ENCODE measurements at places on chromosomes 11 and 22. TPM values are rescaled to one million over a fixed set of nuclear protein-coding genes. Genes with fewer than 3 reads are reported as not detected.

The KIAA1671 gene
- total RNA-seq: 8.2 TPM

The SRSF8 gene
- total RNA-seq: 24.3 TPM

- no peaks in the 10 kb centered on the region for H3K27me3 ChIP-seq
- DNase-seq: peak; percentile 27
- H3K36me3 ChIP-seq: no peaks in the 10 kb centered on the region
- H3K27ac ChIP-seq: no peak overlapping the region
Measured at GRCh38 chr11:62054484-62055121, 69.2 kb upstream of the INCENP start.

DNA sequence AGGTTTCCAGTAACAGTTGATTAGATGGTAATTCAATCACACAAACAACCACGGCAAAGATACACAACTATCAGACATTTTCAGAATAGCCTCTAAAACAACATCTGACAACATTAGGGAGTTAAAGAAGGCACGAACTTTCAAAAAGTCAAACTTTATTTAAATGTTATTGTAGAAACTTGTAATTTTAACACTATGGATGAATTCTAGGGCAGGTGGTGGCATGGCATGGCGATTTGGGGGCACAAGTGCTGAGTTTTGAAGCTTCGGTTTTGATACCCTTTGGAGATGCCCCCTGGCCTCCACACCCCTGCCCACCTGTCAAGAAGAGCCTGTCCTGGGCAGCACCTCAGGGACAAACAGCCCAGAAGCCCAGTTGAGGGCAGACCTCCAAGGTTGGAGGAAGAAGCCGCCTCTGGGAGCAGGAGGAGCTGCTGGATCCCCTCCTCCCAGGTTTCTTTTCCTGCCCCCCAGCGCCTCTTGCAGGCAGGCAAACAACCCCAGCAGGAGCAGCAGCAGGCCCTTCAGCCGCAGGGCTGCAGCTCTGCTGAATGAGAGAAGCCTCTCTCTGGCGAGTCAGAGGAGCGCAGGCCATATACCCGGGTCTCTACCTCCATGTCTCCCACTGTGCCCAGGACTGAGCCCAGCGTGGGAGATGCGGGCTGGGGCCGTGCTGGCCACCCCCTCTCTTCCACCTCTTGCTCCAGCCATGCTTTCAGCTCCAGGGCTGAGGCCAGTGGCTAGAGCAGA lies 102.1 kb upstream of the IGLL5 start:
- no peaks in the 10 kb centered on the region for H3K36me3 ChIP-seq
- no peak for DNase-seq
- no peak overlapping the region for H3K27ac ChIP-seq

DNA sequence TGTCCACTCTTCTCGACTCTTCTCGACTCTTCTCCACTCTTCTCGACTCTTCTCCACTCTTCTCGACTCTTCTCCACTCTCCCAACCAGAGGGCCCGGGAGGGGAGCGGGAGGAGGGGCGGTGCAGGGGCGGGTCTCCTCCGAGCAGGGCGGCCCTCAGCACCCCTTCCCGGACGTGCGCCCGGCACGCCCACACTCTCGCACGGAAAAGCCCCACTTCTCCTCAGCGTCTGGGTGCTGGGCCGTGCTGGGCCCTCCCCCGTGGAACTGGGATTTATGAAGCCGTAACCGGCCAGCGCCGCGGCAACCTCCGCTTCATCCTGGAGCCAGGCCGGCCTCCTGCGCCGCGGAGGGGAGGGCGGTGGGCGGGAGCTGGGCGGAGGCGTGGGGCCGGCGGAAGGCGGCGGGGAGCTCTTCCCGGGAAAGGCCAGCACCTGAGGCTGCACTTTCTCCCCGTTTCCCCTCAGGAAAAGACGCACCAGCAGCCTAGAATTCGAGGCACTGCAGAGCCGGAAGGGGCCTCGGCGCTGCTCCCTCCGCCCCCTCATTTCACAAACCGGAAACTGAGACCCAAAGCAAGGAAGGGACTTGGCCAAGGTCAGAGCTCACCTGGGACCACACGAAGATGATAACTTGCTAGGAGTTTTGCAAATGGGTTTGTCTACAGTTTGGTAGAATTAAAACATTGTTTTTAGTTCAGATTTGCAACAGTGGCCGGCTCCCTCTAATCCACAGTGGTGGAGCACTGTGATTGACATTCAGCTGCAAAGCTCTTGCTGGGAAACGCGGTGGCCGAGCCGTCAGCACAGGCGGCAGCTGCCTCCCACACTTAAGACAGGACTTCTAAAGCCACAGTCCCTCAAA lies 31.6 kb upstream of the JAM3 start:
- peak overlapping the region; percentile 99 for H3K27ac ChIP-seq
- peak; percentile 90 for DNase-seq
- H3K27me3 ChIP-seq: no peaks in the 10 kb centered on the region
- H3K4me1 ChIP-seq: peaks cover 18% of the 10 kb centered on the region

DNA sequence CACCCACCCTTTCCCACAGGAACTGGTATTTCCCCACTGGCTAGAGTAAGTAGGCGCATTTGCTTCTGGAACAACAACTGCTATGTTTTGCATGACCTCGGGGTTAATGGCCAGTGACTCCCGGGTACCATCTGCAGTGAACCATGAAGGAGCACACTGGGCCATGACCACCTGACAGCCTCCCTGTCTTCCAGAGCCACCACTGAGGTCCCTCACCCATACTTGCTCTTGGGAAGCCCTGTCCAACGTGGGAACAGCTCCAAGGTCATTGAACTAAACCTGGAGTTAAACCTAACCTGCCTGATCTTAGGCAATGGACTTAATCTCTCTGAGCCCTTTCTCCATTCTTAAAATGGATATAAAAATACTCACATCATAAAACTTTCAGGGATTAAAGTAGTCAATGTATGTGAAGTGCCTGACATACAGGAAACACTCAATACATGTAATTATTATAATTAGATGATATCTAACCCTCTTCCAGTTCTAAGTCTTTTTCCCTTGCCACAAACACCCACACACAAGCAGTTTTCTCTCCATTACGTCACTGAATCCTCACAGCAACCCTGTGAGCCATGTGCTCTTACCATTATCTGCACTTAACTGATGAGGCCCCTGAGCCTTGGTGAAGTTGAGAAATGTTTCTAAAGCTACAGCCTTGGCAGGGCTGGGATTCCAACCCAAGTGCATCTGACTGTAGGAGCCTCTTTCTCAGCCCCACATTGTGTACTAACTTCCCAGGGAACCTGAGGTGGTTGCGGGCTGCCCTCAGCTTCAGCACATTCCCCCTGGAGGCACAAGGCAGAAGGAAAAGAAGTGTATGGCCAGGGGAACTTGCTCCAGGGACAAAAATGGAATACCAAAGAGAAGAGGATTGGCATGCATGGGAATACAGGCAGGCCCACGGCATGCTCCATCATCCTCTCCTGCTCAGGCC lies 74.5 kb upstream of the NCAM1 start:
- DNase-seq: no peak
- H3K36me3 ChIP-seq: no peaks in the 10 kb centered on the region
- no peaks in the 10 kb centered on the region for H3K27me3 ChIP-seq
- H3K27ac ChIP-seq: no peak overlapping the region
